ENCODE measurements at places on chromosomes 2 and 18.

GRCh38 chr2:68151037-68151436 lies 6.7 kb upstream of the PNO1 start:
- DNase-seq, result no peak

DNA sequence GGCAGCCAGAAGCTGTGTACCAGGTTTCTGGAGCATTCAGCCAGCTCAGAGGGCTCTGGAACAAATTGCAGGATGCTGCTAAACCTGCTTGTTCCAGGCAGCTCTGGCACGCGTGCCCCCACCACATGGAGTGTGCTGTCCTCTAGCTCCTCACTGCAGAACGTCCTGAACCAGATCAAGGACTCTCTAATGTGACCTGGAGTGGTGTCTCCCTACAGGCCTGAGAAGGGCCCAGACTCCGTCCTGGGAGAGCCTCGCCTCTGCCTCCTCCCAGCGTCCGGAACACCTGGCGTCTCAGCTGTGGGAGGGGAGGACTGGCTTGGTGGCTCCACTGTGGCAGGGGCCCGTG lies 115.6 kb upstream of the GPC1 start:
- DNase-seq, result no peak

DNA sequence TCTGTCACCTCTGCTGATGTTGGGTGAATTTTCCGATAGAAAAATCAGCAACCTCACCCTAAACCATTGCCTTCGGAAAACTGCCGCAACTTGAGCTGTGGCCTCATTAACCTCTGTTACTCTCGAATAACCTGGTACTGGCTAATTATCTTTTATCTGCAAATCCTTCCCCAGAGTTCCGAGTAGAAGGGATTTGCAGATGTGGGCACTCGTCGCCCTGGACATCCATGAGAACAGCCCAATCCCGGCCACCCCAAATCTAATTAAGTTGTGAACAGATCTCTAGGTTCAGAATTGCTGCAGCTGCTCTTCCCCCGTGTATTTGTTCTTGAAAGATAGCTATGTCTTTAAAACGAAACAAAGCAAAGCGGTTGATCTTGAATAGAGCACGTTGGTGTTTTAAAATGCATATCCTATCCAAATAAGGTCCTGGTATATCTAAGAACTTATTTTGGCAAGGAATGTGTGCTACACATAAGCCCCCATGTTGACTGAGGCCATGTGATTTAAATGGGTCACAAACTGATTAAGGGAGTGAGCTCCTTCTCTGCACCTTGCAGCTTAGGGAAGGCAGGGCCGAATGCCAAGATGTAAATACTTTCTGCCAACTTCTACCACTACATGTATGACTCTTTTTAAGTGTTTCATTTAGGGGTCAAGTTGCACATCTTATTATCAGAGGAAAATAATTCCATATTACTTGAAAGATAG lies 88.2 kb downstream of the MTCL1 start:
- no peak for DNase-seq

DNA sequence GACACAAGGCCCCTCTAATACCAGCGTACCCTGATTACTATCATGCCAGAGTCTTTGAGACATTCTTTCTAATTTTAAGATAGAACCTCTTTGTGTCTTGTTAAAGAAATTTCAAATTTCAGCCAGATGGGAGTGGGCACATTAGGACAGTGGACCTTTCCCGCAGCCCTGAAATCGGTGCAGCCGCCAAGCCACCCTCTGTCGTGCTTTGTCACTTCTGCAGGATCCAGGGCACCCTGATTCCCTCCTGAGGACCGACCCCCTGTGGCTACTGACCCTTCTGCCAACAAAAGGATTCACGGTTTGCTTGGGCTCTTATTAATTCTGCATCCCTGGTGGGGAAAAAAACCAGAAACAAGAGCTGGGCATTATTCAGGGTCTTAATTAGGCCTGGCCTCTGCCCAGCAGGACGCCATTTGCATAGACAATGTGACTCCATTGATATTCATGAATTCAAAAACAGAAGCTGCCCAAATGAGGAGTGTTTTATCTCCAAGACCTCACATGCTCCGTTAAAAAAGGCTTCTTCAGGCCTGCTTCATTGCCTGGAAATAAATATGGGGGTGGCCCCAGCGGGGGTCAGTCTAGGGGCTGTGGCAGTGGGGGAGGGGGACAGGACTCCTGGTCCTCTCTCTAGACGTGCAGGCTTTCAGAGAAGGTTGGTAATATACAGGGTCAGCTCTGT lies 116.9 kb downstream of the ALPK2 start:
- no peak for DNase-seq

GRCh38 chr2:237306787-237307170 lies 107.2 kb downstream of the COL6A3 start:
- no peak for DNase-seq

Measured in activated T-helper 1 cell treated with anti-CD3 and anti-CD28 coated beads, Interleukin-2, amount 50 U/mL, for 16 hours (primary cell).